Central memory CD8-positive, alpha-beta T cell (primary cell): ENCODE measurements at places on chromosomes 4 and X.

GRCh38 chr4:7645158-7645557, 210.4 kb upstream of the PSAPL1 start:
- no peak for DNase-seq

DNA sequence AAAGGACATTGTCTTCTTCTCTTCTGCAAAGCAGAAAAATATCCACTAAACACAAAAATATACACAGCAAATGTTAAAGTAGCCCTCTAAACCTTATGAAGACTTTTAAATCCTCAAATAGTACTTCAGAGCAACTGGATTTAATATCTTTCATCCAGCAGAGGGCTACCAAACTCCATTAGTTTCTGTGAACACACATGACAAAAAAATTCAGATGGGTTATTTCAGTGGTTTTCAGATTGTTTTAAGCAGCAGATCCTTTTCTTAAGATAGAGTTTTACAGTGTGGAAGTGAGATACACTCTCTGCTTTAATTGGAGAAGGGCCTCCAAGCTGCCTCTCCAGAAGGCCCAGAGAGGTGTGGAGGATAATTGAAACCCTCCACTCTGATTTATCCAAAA, 56.7 kb downstream of the ANK2 start:
- DNase-seq, result no peak

DNA sequence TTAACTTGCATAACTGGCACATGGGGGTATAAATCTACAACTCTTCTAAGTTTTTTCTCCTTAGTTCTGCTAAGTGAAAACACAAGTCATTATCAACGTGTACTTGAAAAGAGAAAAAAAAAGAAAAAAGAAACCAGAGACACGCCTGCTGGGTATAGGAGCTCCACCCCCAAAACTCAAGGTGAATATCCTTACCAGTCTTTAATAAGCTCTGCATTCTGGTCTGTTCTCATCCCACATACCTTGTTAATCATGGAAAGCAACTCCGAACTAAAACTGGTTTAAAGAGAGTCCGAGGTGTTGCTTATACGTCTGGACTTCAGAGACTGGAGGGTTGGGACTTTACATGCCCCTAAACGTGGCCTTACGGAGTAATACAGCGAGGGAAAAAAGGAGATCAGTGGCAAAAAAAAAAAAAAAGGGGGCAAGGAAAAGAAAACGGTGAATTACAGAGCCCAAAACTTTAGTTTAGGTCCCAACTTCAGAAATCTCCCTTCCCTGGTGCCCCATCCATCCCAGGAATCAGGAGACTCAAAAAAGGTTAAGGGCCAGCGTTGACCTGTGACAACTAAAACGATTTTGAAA, 1.0 kb downstream of the PGRMC2 start:
- no peak for DNase-seq

GRCh38 chr4:128346054-128346716, 58.6 kb upstream of the PGRMC2 start:
- DNase-seq, result no peak

DNA sequence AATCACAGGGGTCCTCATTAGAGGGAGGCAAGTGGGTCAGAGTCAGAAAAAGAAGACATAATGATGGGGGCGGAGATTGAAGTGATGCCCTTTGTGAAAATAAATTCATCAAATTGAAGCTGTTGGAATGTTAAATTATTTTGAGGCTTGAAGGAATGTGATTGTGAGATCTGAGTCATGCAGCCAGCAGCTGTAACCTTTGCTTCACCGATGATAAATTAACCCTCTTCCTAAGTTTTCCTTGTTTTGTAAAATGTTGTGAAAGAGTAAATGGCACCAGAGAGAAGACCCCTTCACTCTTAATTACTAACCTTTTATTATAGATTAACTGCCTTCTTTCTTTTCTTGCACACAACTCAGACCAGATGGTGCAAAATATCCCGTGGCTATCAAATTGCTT, 47.7 kb upstream of the FAM9A start:
- no peak for DNase-seq

- DNase-seq, result no peak
These were observed 21.4 kb downstream of the GRSF1 start for GRCh38 chr4:70818173-70818855.

DNA sequence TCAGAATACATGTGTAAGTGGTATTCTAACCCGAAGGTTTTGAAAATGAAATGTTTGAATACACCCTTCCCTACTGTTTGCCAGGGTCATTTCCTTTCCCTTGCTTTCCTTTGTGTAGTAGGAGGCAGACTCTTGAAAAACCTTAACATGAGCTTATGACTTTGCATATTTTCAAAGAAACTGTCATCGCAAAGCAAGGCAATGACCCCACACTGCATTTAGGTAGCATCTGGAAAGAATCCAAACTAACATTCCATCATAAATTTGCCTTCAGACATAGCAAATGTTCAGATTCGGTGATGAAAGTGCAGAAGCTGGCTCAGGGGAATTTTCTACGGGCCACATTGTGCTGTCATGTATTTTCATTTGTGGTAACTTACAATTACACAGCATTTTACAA, 32.3 kb downstream of the SH2D1A start:
- DNase-seq, result no peak

DNA sequence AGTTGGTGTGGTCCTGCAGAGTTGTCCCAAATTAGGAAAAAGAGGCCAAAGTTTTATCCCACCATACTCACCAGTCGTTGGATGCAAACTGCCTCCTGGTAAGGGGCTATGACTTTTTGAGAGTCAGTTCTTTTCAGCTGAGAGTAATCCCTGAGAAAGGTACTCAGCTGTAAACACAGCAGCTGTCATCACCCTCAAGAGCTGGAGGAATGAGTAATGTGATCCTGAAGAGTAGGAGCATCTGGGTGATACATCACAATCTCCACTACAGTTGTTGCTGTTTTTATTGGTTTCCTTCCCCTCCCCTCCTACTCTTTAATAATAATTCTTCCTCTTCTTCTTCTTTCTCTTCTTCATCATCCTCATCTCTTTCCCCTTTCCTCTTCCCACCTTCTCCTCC, 5.7 kb downstream of the MAGEE1 start:
- DNase-seq, result no peak

DNA sequence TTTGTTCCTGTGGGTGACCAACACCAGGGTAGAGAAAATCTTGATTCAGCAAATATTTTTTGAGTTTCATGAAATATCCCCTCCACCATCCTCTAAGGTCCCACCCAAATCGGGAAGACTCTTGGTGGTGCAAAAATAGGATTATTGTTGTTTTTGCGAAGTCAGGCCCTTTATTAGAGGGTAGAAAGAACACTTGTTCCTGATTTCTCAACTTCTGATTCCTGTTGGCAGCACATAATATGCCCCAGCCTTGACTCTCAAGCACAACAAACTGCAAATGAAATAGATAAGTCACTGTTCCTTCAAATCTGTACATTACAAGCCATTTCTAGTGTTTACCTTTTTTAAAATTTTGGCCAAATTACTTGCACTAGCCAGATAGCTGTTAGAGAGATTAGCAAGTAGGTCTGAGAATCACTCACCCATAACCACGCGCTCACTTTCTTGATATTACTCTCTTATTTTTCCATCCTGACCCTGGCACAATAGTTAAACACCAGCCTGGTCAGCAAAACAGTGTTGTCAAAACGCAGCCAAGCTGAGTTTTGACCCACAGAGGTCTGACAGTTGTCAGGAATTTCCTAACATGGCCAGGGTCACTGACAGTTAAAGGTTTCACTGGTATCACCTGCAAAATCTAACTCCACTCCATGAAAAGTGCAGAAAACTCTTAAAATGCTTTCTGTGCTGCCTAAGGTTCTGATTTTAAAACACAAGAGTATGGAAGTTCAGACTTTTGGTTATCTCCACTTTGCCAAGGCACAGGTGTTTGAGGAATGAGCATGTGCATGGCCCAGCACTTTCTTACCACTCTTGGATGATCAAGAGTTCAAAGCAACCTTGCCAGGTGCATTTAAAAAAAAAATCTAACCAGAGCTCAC, 69.8 kb downstream of the RBM47 start:
- DNase-seq, result no peak

DNA sequence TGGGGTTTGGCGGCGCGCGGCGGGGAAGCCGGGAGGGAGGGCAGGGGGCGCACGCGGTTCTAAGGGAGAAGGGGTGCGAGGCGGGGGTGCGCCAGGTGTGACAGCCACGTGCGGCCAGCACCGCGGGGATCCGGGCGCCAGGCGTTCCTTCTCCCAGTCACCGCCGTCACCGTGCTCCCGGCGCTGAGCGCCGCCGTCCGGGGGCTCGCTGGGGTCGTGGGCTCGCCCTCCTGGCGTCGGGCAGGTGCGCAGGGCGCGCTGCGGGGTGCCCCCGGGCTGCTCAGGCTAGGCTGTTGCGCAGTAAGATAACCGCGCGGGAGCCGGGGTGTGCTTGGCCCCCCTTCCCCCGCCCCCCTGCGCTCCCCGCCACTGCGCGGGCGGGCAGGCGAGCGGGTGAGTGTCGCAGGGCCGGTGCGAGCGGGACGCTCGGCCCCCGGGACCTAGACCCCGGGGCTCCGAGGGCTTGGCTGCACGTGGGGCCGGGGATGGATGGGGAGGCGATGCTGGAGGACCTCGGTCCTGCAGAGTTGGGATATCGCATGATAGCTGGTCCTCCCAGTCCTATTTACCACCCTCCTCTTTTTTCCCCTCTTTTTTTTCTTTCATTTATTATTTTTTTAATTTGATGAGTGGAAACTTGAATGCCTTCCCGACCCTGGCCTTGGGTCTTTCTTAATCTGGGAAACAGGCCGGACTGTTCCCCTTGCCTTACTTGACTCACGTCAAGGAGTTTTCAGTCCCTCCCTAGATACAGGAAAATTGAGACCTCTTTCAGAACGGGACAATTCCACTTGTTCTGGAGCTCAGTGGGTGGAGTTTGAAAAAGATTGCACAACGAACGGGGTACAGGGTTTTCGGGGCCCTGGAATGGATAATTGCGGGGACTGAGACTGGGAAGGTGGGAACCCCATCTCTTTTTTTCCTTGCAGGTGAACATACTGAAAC, 797 bp downstream of the TXLNG start:
- no peak for DNase-seq

GRCh38 chrX:80388206-80388605, 32.0 kb upstream of the TENT5D start:
- DNase-seq, result no peak
